ENCODE measurements at places on chromosomes 12 and 14. TPM values are rescaled to one million over a fixed set of nuclear protein-coding genes. Genes with fewer than 3 reads are reported as not detected.

Gene CPNE6
- polyA plus RNA-seq = 14.1 TPM

GRCh38 chr12:52270541-52271070, 3.8 kb upstream of the KRT86 start:
- DNase-seq = no peak

- DNase-seq = peak; percentile 34
Observed at GRCh38 chr14:81400202-81400678, at the start of gene STON2. STON2 (minus strand) TSS chr14:81400324; CDS start chr14:81398382, 1,942 bp downstream.

GRCh38 chr14:33958605-33959226, 7.8 kb upstream of the EGLN3 start:
- no peak for DNase-seq

GRCh38 chr12:114476159-114476558, 70.2 kb upstream of the TBX5 start:
- no peak for DNase-seq

- no peak for DNase-seq
Observed at GRCh38 chr14:61401461-61401860, 80.1 kb downstream of the PRKCH start.

GRCh38 chr12:38501991-38502390, 185.4 kb downstream of the ALG10B start:
- no peak for DNase-seq

GRCh38 chr14:20751963-20752562, 6.4 kb downstream of the EDDM3A start:
- DNase-seq = no peak

Gene FGF23
- polyA plus RNA-seq = not detected

GRCh38 chr12:106133136-106134087, 5.3 kb downstream of the NUAK1 start:
- no peak for DNase-seq

- DNase-seq = no peak
Observed at GRCh38 chr14:79820866-79821535, 390.3 kb downstream of the DIO2 start.

- DNase-seq = no peak
Observed at GRCh38 chr12:132150780-132151144, 6.5 kb downstream of the NOC4L start.

DNA sequence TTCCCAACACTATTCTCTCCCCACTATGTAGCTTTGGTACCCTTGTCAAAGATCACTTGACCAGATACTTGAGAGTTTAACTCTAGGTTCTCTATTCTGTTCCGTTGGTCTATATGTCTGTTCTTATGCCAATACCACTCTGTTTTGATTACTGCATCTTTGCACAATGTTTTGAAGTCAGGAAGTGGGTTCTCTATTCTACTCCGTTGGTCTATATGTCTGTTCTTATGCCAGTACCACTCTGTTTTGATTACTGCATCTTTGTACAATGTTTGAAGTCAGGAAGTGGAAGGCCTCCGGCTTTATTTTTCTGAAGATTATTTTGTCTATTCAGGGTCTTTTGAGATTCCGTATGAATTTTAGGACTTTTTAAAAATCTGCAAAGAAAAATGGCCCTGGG, 2.7 kb upstream of the NDUFA12 start:
- DNase-seq = no peak

Gene LRR1
- polyA plus RNA-seq = 6.8 TPM

- no peak for DNase-seq
Observed at GRCh38 chr12:62916632-62917425, 18.1 kb downstream of the PPM1H start.

Gene FSCB
- 0.06 TPM for polyA plus RNA-seq

Gene DNAJC22
- polyA plus RNA-seq = 2.8 TPM

DNA sequence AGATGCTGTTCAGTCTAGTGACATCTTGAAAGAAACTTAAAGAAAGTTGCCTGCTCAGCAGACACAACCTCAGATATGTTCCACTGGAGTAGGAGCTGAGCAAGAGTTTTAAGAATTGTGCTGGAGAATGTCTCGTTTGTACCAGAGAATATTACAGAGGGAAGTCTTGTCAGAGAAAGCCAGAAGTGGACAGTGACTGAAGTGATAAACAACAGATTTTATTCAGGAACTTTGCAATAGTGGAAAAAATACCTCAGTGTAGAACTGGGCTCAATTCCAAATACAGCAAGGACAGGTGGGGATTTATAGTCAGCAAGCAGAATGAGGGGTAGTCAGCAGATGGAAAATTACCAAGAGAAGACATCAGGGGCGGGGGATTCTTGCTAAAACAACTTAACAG, 18.6 kb downstream of the ZDHHC17 start:
- peak; percentile 4 for DNase-seq

DNA sequence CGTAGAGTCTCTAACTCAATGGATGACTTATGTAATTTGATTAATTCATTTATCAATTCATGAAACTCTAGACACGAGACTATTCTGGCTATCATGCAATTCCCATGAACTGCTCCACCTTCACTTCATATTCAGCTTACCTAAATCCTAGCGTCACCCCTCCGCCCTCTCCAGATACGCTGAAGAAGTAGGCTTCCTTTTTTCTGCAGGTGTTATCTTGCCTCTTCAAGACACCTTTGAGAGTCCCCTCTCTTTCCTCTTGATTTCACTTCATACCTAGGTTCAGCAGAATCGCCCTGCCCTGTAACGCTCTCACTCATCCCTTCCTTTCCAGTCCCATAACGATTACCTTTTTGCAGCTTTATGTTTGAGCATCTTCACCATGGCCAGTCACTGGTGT, 4.0 kb upstream of the RNASE4 start:
- no peak for DNase-seq

DNA sequence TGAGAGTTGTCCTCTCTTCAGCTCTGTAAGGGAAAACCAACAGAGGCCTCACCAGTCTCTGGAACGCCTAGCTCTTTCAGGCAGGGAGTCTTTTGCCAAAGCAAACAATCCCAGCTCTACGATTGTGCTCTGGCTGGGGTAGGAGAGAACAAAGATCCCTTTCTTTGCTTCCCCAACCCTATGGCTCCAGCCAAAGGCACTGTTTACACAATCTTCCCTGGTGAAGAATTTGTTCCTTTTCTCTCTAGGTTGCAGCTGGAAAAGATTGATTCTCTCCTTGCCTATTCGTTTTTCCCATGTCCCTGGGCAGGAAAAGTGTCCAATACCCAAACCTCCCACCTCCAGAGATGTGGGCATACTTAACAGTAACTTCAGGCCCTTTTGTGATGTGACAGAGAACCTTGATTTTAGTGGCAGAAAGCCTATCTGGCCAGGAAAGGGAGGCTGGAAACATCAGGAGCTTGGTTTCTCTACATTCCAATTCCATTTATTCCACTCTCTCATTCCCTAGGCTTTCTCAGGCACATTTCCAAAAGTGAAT, 16.8 kb downstream of the ATP5MC2 start:
- peak; percentile 67 for DNase-seq

DNA sequence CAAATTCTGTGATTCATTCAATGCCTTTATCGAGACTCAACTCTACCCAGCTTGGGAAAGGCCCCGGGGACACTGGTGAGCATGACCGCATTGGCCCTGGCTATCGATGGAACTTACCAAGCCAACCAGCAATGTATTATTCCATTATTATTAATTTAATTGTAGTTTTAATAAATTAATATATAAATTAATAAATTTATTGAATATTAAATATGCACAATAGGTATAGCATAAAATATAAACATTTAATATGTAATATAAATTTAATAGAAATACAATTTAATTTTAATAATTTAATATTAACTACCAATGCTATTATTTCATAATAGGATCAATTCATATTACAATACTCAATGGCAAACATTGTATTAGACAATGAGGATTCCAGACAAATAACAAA, 163.4 kb downstream of the DPF3 start:
- no peak for DNase-seq
